ENCODE measurements at places on chromosomes 6 and 20.

DNA sequence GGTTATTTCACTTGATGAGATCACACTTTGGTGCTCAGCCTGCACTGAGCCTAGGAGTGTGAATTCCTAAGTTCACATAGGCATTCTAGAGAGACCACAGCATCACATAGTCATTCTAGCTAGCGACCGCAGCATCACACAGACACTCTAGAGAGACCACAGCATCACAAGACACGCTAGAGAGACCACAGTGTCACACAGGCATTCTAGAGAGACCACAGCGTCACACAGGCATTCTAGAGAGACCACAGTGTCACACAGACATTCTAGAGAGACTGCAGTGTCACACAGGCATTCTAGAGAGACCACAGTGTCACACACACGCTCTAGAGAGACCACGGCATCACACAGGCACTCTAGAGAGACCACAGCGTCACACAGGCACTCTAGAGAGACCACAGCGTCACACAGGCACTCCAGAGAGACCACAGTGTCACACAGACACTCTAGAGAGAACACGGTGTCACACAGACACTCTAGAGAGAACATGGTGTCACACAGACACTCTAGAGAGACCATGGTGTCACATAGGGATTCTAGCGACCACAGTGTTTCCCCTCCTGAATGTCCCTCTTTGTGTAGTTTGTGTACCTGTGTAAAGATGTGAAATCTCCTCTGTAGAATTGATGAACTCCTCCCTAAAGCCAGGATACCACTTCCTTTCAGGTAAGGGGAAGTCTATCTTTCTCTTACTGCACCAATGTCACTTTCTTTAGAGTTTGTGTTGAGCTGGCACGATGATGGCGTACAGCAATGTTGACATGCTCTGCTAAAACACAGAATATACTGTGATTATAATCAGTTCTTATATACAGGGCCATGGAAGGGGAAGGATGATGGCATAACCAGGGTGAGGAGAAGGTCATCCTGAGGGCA is 169.4 kb downstream of the ZDHHC14 start:
- no peak for DNase-seq

DNA sequence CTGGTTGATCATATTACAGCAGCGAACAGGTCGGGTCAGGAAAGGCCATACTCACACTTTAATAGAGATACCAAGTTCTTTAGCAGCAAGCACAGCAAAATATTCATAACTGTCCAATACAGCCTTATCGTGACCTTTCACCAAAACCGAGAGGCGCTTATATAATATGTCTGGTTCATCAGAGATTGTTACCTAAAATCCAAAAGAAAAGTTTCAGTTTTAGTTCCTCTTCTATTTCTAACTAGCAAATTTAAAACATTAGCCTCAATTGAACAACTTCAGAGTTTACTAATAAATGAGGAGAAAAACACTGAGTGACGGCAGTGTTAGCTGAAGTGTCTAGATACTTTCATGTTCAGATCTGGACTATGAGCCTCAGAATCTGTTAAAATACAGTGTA is 5.9 kb downstream of the MRPS10 start:
- no peak for DNase-seq

GRCh38 chr6:138931660-138932059 is 56.4 kb downstream of the REPS1 start:
- DNase-seq = no peak

DNA sequence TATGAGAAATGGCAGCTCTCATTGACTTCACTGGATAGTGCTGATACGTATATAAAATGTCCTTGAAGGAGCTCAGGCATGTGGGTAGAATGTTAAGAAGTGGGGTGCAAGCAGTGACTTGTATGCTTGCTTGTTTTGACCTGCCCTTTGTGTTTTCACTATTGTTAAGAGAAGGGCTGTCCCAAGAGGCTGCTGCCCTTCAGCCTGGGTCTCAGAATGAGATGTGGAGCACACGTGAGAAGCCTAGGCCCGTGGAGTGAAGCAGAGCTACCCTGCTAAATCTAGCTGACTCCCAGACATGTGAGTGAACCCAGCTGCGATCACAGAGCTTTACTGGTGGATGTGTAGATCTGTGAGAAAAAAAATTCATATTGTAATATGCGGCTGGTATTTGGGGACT is 305.3 kb upstream of the RGS17 start:
- no peak for DNase-seq

- no peak for DNase-seq
These were observed 127.9 kb downstream of the LMBRD1 start for GRCh38 chr6:69668916-69669315.

- DNase-seq = no peak
These were observed 71.2 kb upstream of the AFDN start for GRCh38 chr6:167755461-167755860.

DNA sequence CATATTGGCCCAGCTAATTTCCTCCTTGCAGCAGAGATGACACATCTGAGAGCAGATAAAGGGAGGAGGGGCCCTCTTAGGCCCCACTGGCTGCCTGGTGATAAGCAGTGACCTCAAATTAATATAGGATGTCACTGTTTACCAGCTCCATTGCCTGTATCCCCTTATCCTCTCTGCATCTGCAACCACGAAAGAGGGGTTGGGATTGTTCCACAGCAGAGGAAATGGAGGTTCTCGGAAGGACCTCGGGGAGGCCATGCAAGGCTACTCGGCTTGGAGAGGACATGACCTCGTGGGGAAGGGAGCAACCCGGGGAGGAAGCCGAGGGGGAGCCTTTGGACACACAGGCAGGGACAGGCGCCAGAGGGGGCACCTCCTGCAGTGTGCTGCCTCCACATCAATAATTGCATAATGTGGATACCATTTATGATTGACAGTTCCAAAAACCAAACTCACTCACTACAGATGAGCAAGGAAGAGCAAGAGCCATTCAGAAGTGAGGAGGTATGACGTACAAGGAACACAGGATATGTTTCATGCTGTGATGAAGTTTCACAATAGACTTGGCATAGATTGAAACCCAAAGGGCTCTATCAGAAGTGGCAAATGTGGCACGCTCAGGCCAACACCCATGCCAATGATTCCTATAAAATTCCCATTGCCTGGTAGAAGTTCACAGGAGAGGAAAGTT is 177.2 kb upstream of the RNF24 start:
- no peak for DNase-seq

- DNase-seq = no peak
These were observed 246.6 kb downstream of the PHF3 start for GRCh38 chr6:63882208-63882607.

DNA sequence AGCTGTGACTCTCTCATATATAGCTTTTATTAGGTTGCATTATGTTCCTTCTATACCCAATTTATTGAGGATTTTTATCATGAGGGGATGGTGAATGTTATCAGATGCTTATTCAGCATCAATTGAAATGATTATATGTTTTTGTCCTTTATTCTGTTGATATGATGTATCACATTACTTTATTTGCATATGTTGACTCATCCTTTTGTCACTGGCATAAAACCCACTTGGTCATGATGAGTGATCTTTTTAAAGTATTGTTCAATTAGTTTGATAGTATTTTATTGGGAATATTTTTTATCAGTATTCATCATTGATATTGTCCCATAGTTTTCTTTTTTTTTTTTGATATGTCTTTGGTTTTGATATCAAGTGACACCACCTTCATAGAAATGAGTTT is 529.9 kb downstream of the MMUT start:
- no peak for DNase-seq
